ENCODE measurements at places on chromosomes 13 and 19.
A peak's percentile ranks its signal among the peaks of the same experiment; 100 is the strongest.

DNA sequence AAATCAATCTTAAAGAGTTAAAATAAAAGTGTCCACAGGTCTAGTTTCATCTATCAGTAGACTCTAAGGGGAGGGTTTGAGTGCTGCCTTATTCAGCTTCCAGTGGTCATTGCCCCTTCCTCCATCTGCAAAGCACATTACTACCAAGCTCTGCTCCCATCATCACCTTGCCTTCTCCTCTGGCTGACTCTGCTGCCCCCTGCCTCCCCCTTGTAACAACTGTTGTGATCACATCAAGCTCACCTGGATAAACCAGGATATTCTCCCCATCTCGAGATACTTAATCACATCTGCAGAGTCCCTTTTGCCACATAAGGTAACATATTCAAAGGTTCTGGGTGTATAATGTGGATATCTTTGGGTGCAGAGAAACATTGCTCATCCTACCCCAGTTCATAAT is 43.3 kb upstream of the GPC6 start:
- DNase-seq, result no peak

- DNase-seq, result peak; percentile 30
These were observed 36.7 kb upstream of the DGKH start for GRCh38 chr13:42011601-42012350.

- peak; percentile 95 for DNase-seq
These were observed 5.5 kb downstream of the EPS8L1 start for GRCh38 chr19:55080968-55081769.

GRCh38 chr19:18225702-18226468 is at the start of gene PDE4C:
Gene PDE4C (minus strand): TSS chr19:18226438. CDS start chr19:18226415, 23 bp downstream.
- DNase-seq, result peak; percentile 46

DNA sequence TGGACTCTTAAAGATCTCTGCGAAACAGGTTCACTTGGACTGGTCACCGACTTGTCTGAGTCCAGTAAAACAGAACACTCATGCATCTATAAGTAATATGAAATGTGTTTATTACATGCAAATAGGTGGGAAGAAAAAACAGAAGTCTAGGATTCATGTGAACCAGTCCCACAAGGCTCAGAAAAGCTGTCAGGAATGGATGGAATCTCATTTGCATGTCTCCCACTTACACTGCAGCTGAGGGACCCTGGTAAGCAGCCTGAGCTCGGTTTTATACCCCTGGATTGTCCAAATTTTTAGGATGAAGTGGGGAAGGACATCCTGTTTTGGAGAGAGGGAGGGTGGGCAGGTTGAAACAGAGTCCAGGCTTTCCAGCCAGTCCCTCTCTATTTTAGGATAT is 1545.1 kb upstream of the PCDH20 start:
- no peak for DNase-seq

DNA sequence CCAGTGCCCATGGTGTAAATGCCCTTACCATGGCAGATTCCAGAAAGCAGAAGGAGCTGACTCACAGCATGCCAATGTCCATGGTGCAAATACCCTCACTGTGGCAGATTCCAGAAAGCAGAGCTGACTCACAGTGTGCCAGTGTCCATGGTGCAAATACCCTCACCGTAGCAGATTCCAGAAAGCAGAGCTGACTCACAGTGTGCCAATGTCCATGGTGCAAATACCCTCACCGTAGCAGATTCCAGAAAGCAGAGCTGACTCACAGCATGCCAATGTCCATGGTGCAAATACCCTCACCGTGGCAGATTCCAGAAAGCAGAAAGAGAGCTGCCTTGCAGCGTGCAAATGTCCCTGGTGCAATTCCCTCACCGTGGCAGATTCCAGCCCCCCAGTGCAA is 163.8 kb upstream of the SOX1 start:
- DNase-seq, result no peak

GRCh38 chr13:48593536-48593935 is 60.2 kb upstream of the CYSLTR2 start:
- peak; percentile 13 for DNase-seq

DNA sequence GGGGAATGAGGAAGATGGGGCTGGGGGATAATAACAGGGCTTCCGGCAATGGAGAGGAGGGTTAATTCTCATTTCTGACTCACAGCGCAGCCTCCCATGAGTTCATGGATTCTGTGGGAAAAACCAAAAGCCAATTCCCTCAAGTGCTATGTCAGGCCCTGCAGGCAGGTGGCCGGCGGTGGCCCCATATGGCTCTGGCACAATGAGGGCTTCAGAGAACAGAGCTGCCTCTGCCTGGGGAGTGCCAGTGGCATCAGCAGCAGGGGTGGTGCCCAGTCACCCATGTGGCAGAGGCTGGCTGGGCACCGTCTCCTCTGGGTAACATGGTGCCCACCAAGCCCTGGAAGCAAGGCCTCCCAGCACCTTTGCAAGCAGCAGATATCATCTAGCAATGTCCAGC is 69.1 kb downstream of the ALOX5AP start:
- DNase-seq, result no peak

DNA sequence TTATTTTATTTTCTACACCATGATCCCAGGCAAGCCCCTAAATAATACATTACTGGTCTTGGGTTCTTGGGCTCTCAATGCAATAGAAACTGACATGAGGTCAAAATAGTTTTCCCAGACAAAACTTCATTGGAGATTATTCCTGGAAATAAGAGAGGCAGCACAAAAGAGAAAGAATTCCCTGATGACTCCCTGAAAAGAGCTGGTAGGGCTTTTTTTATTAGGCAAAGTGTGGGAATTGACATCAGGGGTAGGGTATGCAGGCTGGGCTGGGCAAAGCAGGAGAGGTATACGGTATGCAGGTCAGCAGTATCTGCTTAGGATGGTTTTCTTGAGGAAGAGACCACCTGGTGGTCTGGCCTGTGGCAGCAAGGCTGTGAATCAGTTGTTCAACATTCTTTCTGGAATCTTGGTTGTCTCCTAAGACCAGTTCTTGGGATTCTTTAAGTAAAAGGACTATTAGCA is 9.3 kb upstream of the IGFL3 start:
- DNase-seq, result peak; percentile 51

DNA sequence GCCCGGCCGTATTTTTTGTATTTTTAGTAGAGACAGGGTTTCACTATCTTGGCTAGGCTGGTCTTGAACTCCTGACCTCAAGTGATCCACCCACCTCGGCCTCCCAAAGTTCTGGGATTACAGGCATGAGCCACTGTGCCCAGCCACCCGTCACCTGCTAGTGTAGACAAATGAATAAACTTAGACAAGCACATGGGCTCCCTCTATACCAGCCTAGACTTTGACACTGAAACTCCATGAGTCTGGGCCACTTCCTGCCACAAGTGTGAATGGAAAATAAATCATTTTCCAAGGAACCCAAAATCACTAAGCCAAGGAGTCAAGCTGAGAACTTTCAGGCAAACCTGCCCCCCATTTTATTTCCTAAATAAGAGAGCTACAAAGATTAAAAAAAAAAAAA is 27.0 kb upstream of the TPT1 start:
- no peak for DNase-seq

GRCh38 chr19:47651691-47652090 is 42.8 kb downstream of the BICRA start:
- no peak for DNase-seq

DNA sequence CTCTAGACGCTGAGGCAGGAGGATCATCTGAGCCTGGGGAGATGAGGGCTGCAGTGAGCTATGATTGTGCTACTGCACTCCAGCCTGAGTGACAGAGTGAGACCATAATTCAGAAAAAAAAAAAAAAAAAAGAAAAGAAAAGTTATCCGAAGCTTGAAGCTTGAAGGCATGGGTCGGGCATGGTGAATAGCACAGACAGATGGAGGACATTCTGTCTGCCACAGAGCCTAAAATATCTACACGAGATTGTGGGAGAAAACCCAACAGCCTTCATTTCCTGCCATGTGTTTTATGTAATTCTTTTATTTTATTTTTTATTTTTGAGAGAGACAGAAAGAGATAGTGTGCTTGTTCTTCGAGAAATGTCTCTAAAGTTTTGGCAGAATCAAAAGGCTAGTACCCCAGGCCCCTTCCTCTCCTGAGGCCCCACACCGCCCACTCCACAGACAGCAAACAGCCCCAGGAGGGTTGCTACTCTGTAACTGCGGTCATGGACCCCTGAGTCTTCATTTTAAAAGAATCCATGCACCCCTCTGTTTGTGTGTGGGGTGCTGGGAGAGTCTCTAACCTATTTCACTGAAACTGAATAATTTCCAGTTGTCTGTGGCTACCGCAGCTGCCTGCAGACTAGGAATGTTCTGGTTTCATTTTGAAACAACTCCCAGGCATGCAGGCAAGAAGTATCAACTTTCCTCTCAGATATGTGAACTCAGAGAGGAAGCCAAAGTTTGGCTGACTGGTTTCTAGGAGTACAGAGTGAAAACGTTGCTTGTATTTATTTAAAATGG is 38.4 kb upstream of the RCBTB2 start:
- no peak for DNase-seq

DNA sequence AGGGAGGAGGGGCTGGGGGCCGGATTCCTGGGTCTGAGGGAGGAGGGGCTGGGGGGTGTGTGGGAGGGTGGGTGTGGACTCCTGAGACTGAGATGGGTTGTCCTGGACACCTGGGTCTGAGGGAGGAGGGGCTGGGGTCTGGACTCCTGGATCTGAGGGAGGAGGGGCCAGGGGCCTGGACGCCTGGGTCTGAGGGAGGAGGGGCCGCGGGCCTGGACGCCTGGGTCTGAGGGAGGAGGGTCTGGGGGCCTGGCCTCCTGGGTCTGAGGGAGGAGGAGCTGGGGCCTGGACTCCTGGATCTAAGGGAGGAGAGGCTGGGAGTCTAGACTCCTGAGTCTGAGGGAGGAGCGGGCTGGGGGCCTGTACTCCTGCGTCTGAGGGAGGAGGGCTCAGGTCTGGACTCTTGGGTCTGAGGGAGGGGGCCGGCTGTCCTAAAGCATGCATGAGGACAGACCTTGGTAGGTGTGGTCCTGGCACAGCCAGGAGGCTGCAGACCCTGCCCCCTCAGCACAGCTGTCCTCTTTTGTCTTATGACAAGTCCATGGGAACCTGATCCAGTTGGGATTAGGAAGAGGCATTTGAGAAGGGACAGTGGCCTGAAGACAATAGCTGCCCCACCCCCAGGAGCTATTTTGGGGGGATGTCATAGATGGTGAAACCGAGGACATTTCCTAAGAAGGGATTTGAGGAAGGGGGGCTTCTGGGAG is 1.3 kb downstream of the TNNT1 start:
- DNase-seq, result peak; percentile 75

GRCh38 chr19:57563547-57563946 is 3.9 kb upstream of the ZNF550 start:
- no peak for DNase-seq

DNA sequence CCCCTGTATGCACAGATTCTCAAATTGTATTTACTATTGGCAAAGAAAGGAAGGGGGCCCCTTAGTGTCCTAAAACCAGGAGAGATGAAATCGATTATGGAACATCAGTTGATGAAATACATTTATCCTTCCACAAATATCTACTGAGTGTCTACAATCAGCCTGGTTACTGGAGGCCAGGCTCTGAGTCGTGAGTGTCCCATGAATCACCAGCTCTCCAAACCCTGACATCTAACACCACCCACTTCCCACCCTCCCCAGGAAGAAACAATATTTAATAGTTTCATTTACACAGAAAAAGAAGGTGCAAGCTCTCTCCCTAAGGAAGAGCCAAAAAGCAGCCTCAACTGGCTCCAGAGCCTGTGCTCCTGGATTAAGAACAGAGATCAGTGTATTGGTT is 25.2 kb downstream of the KCTD15 start:
- no peak for DNase-seq

GRCh38 chr13:37869756-37870488 is at the start of gene TRPC4:
Gene TRPC4 (minus strand): TSS chr13:37869772. CDS start chr13:37783333, 86,439 bp downstream.
- DNase-seq, result peak; percentile 61

GRCh38 chr19:39848392-39848791 is 2.2 kb upstream of the FBL start:
- no peak for DNase-seq

- DNase-seq, result no peak
These were observed 72.1 kb downstream of the LHFPL6 start for GRCh38 chr13:39530916-39531315.

GRCh38 chr13:62185631-62186255 is 770.1 kb upstream of the PCDH20 start:
- no peak for DNase-seq

DNA sequence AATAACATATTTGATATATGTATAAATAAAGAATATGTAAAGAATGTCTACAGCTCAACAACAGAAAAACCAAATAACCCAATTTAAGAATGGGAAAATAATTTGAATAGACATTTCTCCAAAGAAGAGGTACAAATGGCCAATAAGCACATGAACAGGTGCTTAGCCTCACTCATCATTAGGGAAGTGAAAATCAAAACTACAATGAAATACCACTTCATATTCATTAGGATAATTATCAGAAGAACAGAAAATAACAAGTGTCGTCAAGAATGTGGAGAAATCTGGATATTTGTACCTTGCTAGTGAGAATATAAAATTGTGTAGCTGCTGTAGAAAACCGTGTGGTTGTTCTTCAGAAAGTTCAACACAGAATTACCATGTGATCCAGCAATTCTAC is 8.4 kb upstream of the SUPT20H start:
- DNase-seq, result no peak

DNA sequence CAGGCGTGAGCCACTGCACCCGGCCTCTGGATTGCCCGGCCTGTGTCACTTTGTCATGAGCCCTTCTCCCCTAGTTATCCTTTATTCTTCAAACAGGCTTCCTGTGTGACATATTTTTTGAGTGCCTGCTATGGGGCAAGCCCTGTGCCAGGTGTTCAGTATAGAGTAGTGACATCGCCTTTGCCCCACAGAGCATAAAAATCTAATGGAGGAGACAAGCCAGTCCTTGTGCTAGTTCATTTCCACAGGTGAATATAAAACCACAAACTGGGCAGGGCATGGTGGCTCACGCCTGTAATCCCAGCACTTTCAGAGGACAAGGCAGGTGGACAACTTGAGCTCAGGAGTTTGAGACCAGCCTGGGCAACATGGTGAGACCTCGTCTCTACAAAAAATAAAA is 43.2 kb downstream of the BBC3 start:
- no peak for DNase-seq

GRCh38 chr19:31013384-31014020 is 335.7 kb downstream of the TSHZ3 start:
- no peak for DNase-seq

GRCh38 chr13:81927347-81927746 is 1586.4 kb upstream of the SPRY2 start:
- DNase-seq, result peak; percentile 4

DNA sequence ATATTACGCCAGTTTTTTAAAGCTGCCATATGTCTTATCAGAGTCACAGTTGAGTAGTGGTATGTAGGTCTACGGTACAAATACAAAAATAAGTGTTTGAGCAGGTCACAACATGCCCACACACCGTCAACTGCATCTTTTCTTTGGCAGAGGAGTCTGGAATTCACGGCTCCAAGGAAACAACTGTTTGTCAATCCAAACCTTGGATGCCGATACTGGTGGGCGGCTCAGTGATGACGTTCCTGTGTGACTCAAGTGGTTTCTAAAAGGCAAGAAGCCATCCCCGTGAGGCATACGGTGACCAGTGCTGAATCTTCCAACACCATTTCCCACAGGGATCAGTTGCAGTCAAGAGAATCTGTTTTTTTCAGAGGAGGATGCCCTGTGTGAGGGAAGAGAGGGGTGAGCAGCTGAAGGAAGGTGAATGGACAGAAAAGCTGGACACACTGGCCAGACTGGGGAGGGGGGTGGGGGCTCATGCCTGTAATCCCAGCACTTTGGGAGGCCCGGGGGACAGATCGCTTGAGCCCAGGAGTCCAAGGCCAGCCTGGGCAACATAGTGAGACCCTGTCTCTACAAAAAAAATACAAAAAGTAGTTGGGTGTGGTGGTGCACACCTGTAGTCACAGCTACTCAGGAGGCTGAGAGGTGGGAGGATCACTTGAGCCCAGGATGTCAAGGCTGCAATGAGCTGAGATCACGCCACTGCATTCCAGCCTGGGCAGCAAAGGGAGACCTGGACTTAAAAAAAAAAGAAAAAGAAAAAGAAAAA is 22.8 kb upstream of the CEBPG start:
- no peak for DNase-seq

GRCh38 chr13:113845055-113845454 is 18.8 kb downstream of the GAS6 start:
- DNase-seq, result no peak

Measured in ELF-1 (cell line).